ENCODE measurements at places on chromosomes 16 and 17. TPM values are rescaled to one million over a fixed set of nuclear protein-coding genes. Genes with fewer than 3 reads are reported as not detected.

The DNASE1L2 gene
- 0.26 TPM for total RNA-seq

The PYDC1 gene
- total RNA-seq, result not detected

The VAT1L gene
- total RNA-seq, result 0.13 TPM

The CDT1 gene
- 4.3 TPM for total RNA-seq

The TPPP3 gene
- under 0.01 TPM for total RNA-seq

The KCNJ2 gene
- 1.3 TPM for total RNA-seq

The CD300LF gene
- total RNA-seq, result not detected

The DHRS7C gene
- total RNA-seq, result not detected

The EXOSC6 gene
- total RNA-seq, result 28.2 TPM

The PYY gene
- not detected for total RNA-seq

The GNAO1 gene
- not detected for total RNA-seq

The ACSM5 gene
- total RNA-seq, result 5.6 TPM

The KRTAP4-6 gene
- total RNA-seq, result not detected

The MNT gene
- 3.5 TPM for total RNA-seq

The GLIS2 gene
- total RNA-seq, result 0.39 TPM

The SOCS3 gene
- 35.8 TPM for total RNA-seq

The KCNH4 gene
- total RNA-seq, result 0.13 TPM

The DNAAF1 gene
- total RNA-seq, result not detected

The HIGD1B gene
- total RNA-seq, result not detected

The MATCAP1 gene
- total RNA-seq, result 8.1 TPM

The EVPLL gene
- not detected for total RNA-seq

The G6PC1 gene
- not detected for total RNA-seq

The MYBBP1A gene
- 34.3 TPM for total RNA-seq

The MFSD6L gene
- not detected for total RNA-seq

The HOXB13 gene
- not detected for total RNA-seq

The TRAP1 gene
- total RNA-seq, result 104 TPM

The CD79B gene
- 0.51 TPM for total RNA-seq

The FBXL16 gene
- total RNA-seq, result under 0.01 TPM

The SLC25A39 gene
- total RNA-seq, result 54.0 TPM

The IL34 gene
- 4.9 TPM for total RNA-seq

The TBC1D26 gene
- not detected for total RNA-seq

The EIF4A3 gene
- total RNA-seq, result 88.3 TPM

The SDK2 gene
- under 0.01 TPM for total RNA-seq

The CACNG3 gene
- not detected for total RNA-seq

The GRIN2C gene
- under 0.01 TPM for total RNA-seq

The KRT16 gene
- not detected for total RNA-seq

The ADAD2 gene
- total RNA-seq, result not detected

The ADGRG3 gene
- total RNA-seq, result 9.2 TPM

The ZACN gene
- total RNA-seq, result not detected

The EPN3 gene
- total RNA-seq, result 0.13 TPM

The MSRB1 gene
- 11.9 TPM for total RNA-seq

The BCL6B gene
- total RNA-seq, result 57.9 TPM

The ZNF423 gene
- 3.9 TPM for total RNA-seq

The COQ9 gene
- total RNA-seq, result 42.2 TPM

The ANKRD11 gene
- 55.5 TPM for total RNA-seq

The TMC5 gene
- under 0.01 TPM for total RNA-seq

The NOXO1 gene
- 0.13 TPM for total RNA-seq

The HS3ST3B1 gene
- total RNA-seq, result 2.8 TPM
